ENCODE measurements at places on chromosomes 2 and 18.
A peak's percentile ranks its signal among the peaks of the same experiment; 100 is the strongest.

DNA sequence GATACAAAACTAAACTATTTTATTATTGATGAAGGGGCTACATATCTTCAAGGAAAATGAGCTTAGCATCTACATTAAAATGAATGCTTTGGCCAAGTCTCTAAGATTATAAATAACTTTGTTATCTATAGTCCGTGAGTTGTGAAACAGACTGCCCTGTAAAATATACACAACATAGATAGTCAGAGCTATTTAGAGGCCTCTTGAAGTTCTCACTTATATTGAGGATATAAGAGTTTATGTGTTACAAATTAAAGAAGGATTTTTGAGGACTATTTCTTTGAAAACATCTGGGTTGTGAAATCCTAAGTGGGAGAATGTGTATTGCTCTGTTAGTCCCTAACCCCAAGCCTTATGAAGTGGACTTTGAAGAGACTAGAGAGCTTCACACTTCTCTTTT lies 292.0 kb upstream of the CDH2 start:
- DNase-seq = no peak

- DNase-seq = no peak
Observed at GRCh38 chr2:97957432-97958183, 38.1 kb downstream of the TMEM131 start.

DNA sequence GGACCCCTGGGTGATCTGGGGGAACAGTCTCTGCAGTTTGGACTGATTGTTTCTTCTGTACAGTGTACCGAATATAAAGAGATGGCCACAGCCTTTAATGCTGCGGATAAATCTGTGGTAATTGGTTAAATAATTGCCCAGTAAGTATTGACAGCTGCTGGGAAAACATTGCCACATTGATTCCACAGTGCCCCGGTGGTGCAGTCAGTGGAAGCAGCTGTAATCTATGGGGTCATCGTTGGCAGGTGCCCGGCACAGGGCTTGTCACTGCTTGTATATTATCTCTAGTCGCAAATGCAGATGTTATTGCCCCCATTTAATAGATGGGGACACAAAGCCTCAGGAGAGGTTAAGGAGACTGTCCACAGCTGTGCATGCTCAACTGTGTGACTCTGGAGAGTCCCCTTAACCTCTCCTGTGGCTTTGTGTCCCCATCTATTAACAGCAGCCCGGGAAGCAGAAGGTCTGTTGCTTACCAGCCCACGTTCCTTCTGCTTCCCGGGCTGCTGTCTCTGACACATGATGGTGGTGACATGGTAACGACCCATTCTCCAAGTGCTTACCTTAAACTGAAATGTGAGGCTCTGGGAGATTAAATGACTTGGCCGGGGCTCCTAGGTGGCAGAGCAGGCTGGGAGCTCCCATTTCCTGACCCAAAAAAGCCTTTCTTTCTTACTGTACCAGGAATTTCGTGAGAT lies 76.9 kb downstream of the NCK2 start:
- peak; percentile 34 for DNase-seq

DNA sequence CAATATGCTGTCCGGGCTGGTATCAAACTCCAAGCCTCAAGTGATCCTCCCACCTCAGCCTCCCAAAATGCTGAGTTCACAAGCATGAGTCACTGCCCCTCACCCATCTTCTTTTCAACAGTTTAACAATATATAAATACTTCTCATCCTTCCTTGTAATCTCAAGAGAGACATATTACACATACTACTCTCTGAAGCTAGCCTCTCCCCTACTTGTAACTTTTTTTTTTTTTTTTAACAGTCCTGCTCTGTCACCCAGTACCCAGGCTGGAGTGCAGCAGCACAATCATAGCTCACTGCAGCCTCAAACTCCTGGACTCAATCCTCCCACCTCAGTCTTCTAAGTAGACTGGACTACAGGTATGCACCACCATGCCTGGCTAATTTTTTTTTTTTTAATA lies 5.7 kb downstream of the GFPT1 start:
- DNase-seq = no peak

DNA sequence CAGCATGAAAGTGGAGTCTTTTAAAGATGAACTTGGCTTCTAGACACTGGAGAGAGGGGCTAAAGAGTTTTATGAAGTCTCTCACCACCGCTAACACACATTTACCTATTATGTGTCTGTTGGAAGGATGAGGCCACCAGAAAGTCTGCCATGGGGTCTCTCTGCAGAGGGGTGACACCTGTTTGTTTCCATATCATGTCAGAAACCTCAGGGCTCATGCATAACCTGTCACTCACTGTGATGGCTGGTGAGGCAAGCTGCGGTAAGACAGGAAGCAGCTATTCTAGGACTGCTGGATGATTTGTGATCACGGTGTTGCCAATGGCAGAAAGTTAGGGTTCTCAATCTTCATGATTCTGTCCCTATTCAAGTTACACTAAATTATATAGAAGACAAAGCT lies 60.8 kb upstream of the DNMT3A start:
- no peak for DNase-seq

GRCh38 chr2:47097563-47097962 lies 57.5 kb downstream of the STPG4 start:
- DNase-seq = no peak

DNA sequence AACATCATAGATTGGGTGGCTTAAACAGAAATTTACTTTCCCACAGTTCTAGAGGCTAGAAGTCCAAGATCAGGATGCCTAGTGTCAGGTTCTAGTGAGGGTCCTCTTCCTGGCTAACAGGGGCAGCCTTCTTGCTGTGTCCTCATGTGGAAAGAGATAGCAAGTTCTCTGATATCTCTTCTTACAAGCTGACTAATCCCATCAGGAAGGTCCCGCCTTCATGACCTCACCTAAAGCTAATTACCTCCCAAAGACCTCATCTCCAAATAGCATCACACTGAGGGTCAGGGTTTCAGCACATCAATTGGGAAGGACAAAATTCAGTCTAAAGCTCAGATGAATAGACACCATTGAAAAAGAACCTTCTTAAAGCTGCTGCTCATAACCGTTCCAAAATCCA lies 22.9 kb downstream of the ACVR1 start:
- DNase-seq = no peak

- DNase-seq = no peak
Observed at GRCh38 chr2:179850188-179850587, 11.2 kb downstream of the ZNF385B start.

- no peak for DNase-seq
Observed at GRCh38 chr2:241563981-241564595, 5.5 kb downstream of the BOK start.

DNA sequence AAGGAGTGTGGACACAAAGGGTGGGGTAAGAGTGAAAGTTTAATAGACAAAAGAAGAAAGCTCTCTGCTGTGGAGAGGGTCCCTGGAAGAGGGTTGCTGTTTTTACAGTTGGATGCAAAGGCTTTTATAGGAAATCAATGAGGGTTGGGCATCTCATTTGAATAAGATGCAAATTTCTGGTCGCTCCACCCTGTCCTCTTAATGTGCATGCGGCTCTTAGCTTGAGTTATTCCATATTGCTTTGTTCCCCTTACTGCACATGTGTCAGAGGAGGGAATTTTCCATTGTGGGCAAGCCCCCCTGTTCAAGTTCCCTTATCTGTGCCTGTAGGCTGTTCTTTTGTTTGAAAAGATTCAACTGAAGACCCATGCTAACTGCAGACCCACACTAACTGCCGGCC lies 326.5 kb downstream of the BCL11A start:
- no peak for DNase-seq

DNA sequence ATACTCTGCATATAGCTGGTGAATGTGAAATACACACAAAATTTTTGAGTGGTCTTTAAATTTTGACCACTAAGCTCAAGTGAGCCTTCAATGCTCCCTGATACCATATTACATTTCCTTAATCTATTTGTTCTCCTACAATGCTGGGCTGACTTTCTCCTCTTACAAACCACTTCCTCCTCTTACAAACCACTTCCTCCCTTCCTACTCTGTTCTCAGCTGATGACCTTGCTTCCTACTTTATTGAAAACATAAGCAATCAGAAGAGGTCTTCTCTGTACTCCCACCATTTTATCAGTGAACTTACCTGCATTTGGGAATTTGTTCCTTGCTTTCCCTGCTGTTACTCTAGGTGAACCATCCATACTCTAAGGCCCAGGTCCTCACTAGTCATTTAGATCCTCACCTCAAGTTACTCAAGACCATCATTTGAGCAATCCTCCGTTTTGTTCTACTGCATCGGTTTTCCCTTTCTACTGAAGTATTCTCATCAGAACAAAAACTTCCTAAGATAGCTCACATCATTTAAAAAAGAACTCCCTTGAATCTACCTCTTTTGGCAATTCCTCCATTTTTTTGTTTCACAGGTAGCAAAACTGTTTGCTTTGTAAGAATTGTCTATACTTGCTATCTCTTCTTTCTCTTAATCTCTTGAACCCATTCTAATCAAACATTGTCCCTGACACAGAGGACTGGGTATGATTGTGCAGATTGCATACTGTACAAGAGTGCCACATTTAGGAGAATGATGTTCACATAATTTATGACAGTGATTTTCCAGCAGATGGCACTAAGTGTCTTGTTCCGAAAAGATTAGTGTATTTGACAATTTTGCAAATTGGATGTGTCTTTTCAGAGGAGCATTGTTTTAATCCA lies 96.5 kb downstream of the EPB41L5 start:
- DNase-seq = peak; percentile 6

GRCh38 chr2:121577381-121577780 lies 46.7 kb downstream of the RNU4ATAC start:
- DNase-seq = no peak

DNA sequence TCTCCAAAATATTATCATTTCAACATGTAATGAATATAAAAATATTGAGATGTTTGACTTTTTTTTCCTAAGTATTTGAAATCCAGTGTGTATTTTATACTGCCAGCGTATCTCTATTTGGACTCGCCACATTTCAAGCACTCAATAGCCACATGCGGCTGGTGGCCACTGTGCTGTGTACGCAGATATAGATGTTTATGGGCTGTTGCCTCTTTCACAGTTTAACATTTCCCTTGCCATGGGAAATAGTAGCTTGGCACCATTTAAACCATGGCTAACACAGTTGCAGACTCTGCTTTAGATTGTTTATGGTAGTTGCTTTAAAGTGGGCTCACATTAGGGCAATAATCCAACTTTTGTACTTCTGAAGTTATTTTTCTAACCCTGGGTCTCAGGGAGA lies 136.6 kb upstream of the ITGB6 start:
- DNase-seq = no peak

DNA sequence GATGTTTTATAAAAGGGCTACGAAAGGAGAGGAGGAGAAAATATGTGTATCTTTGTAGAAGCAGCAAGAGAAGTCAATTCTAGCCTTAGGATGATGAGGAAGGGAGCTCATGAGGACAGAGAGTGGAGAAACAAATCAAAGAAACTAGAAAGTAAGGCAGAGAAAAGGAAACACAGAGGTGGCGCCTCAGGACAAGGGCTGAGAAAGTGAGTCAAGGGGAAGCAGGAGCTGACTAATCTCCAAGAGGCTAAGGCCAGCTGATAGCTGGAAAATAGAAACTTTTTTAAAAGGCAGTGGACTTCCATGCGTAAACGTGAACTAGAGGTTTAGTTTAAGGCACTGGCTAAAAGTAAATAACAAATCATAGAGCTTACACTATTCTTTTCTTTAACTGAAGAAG lies 173.3 kb downstream of the ANKRD44 start:
- no peak for DNase-seq

- DNase-seq = no peak
Observed at GRCh38 chr2:3044587-3045317, 332.9 kb downstream of the EIPR1 start.

DNA sequence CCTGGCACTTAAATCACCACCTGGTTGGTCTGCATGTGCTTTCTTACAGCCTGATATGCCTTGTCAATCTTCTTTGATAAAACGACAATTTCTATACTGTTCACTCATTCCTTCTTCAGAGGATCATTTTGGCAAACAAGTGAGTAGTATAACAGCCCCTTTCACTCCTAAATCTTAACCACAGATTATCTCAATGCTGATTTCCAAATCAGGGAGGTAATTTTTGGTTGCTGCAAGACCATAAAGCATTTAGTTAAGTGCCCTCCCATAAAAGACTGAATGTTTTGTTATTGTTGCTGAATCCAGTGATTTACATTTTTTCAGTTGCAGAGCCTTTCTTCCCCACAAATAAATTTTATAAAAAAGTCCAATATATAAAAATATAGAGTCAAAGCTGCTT lies 129.2 kb upstream of the CYP26B1 start:
- no peak for DNase-seq

GRCh38 chr2:197236159-197236558 lies 74.4 kb downstream of the ANKRD44 start:
- DNase-seq = no peak

GRCh38 chr2:109591206-109591605 lies 22.6 kb downstream of the SEPTIN10 start:
- DNase-seq = no peak

GRCh38 chr2:1769703-1770422 lies 25.5 kb upstream of the PXDN start:
- DNase-seq = peak; percentile 57

DNA sequence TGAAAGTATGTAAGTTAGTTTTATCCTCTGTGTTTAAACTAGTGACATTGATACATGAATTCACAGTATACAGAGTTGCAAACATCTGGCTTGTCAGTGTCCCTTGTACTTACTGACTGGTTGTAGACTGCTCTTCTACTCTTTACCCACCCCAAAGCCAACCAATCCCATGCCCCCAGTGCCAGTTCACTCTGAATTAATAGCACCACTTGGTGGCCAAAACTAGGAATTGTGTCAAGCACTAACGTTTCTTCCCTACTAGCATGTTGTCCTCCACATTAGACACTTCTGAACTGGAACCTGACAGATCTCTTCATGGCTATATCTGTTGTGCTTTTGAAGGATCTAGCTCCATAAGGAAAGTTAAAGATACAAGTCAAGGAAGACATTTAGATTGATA lies 27.2 kb upstream of the OTX1 start:
- DNase-seq = no peak

DNA sequence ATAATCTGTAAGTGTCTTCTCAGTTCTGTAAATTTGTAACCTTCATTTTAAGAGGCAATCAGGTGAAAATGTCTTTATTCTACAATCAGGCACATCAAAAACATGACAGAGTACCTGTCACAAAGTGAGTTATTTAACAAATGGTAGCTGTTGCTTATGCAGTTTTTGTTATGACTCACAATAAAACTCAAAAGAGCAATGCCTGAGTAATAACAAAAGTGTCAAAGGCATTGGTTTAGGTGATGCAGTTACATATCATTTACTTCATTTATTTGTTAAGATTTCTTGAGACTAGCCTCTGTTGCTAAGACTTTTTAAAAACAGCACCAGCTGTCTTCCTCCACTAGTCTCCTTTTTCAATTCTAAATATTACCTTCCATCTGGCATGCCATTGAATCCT lies 177.8 kb downstream of the KIAA1328 start:
- DNase-seq = no peak

- no peak for DNase-seq
Observed at GRCh38 chr2:39540414-39540813, 103.3 kb upstream of the MAP4K3 start.

DNA sequence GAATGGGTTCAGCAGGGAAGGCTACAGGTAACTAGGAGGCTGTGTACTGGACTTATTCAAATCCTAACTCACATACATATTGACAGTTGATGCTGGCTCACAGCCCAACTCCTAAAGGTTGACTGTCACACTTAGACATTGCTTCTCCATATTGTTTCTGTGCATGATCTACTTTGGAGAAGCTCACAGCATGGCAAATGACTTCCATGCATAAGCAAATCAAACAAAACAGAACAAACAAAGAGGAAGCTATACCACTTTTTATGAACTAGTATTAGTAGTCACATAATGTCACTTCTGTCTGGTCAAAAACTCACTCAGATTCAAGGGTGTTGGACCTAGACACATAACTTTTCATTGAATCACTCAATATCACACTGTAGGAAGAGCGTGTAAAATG lies 43.8 kb upstream of the CDH19 start:
- no peak for DNase-seq

GRCh38 chr2:210440206-210440605 lies 36.4 kb downstream of the LANCL1 start:
- no peak for DNase-seq
